ENCODE measurements at places on chromosomes 3 and 15.

GRCh38 chr3:136658946-136659682, 93.1 kb downstream of the STAG1 start:
- DNase-seq = no peak

GRCh38 chr3:141392897-141393734, 24.8 kb downstream of the ZBTB38 start:
- no peak for DNase-seq

- DNase-seq = no peak
These were observed 160.7 kb downstream of the BBX start for GRCh38 chr3:107683447-107683846.

GRCh38 chr3:22157848-22158247, 406.8 kb upstream of the ZNF385D start:
- no peak for DNase-seq
